Spinal cord (tissue), 10 donors: ENCODE measurements at places on chromosomes 5 and 9. TPM values are rescaled to one million over a fixed set of nuclear protein-coding genes. Genes with fewer than 3 reads are reported as not detected.

Gene C1QTNF2
- total RNA-seq = 6.2 TPM

- DNase-seq = no peak
These were observed 65.6 kb upstream of the MAP1B start for GRCh38 chr5:72041654-72042053.

DNA sequence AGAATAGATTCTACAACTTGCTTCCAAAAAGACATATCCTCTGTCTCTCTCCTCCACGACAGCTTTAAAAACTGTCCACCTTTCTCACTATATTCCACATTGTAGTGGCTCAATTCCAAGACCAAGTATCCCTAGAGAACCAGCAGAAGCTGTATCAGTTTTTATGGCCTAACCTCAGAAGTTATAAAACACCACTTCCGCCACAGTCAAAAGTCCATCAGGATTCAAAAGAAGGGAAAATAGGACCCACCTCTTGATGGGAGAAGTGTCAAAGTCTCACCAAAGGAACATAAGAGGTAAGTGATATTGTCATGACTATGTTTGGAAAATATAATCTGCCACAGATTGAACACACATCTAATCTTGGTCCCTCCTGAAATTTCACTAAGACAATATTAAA, 299.2 kb upstream of the RGMB start:
- DNase-seq = no peak

DNA sequence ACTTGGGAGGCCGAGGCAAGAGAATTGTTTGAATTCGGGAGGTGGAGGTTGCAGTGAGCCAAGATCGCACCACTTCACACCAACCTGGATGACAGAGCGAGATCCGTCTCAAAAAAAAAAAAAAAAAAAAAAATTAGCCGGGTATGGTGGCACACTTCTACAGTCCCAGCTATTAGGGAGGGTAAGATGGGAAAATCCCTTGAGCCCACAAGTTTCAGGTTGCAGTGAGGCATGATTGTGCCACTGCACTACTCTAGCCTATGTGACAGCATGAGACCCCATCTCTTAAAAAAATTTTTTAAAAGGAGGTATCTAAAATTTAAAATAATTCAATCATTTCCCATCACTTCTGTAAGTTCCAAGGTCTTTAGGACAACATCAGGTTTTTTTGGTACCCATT, 26.0 kb downstream of the PSIP1 start:
- no peak for DNase-seq

GRCh38 chr5:113232667-113233066, 202.1 kb downstream of the TSSK1B start:
- peak; percentile 56 for DNase-seq
